Naive thymus-derived CD8-positive, alpha-beta T cell (primary cell): ENCODE measurements at places on chromosomes 7 and 10.

GRCh38 chr7:70785427-70785826 lies 346.5 kb upstream of the GALNT17 start:
- H3K4me1 ChIP-seq: no peaks in the 10 kb centered on the region
- no peak overlapping the region for H3K4me3 ChIP-seq
- no peaks in the 10 kb centered on the region for H3K27me3 ChIP-seq
- no peak for DNase-seq

- H3K27me3 ChIP-seq: no peaks in the 10 kb centered on the region
- peaks cover 31% of the 10 kb centered on the region for H3K4me1 ChIP-seq
These were observed 15.3 kb downstream of the CCM2 start for GRCh38 chr7:45015313-45015712.

DNA sequence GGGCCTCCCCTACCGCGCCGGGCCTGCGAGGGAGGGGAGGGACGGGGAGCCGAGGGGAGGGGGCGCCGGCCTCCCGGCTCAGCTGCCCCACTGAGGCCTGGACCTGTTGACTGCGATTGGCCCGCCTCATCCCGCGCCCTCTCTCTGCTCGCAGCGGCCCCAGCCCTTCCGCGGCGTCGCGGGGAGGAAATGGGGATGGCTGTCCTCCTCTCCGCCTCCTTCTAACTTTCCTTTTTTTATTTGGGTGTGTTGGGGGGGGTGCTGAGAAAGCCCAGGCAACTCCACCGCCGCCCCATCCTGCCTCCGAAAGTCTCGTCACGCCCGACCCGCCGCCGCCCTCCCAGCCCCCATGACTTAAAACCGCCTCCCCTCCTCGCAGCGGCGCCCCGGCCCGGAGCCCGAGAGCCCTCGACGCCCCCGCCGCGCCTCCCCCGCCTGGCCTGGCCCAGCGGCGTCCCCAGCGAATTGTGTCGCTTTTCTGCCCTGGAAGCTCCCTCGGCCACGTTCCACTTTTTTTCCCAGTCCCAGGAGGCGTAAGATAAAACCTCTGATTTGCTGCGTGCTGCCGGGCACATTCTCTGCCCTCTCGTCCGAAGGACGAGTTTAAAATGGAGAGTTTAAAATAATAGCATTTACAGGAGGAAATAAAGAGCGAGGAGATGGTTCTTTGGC lies 842 bp upstream of the SKIDA1 start:
- peak overlapping the region; percentile 85 for H3K27ac ChIP-seq
- peak overlapping the region; percentile 93 for H3K4me3 ChIP-seq
- peaks cover 31% of the 10 kb centered on the region for H3K4me1 ChIP-seq
- peaks cover 31% of the 10 kb centered on the region for H3K27me3 ChIP-seq

GRCh38 chr7:84812021-84812420 lies 374.8 kb downstream of the SEMA3D start:
- H3K27me3 ChIP-seq: no peaks in the 10 kb centered on the region
- no peak for DNase-seq
- no peak overlapping the region for H3K27ac ChIP-seq
- no peaks in the 10 kb centered on the region for H3K4me1 ChIP-seq
- H3K36me3 ChIP-seq: no peaks in the 10 kb centered on the region

DNA sequence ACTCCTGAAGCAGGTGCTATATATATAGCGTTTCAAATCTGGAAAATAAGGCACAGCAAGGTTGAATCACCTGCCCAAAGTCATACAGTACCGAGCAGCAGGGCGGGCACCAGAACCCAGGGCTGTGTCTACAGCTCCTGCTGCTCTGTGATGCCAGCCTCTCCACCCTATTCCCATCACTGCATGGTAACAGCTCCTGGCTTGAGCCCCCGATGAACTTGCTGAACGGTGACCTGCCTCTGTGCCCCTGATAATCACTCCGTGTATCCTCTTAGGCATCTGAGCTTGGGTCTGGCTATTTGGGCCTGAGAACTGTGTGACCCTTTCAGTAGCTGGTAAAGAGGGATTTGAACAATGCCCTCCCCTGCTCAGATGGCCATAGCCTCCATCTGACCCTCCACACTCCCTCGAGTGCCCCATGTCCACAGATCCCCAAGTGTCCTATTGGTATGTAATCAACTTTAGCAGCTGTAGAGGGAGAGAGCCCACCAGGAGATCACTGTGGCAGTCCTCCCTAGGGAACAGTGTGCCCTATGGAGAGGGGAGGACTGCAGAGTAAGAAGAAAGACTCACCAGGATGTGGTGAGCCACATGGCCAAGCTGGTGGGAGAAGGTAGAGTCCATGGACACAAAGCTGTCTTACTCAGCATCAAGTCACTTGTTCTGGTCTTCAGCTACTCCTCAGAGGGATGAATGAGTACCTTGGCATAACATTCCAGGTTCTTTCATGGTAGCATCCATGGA lies 1.1 kb upstream of the ARHGAP22 start:
- DNase-seq: no peak
- H3K36me3 ChIP-seq: no peaks in the 10 kb centered on the region
- H3K27ac ChIP-seq: no peak overlapping the region
- no peak overlapping the region for H3K4me3 ChIP-seq
- H3K27me3 ChIP-seq: peaks cover 51% of the 10 kb centered on the region

DNA sequence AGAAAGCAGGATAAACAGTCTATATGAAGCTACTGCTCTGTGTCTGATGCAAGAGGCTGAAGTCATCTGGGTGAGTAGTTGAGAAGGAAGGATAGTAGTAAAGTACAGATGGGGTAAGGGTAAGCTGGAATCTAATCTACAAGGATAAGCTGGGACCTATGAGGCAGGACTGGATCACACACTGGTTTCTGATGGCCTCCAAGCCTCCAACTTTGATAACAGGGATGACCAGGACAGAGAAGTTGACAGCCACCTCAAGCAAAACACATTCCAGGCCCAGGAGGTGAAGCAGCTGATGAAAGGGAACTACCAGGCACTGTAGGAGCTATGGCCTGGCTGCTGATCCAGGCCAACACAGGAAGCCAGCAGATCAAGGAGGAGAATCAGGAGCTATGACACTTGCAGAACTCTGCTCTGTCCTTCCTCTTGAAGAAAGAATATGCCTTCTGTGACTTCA lies 278.1 kb upstream of the TMEM229A start:
- no peaks in the 10 kb centered on the region for H3K36me3 ChIP-seq
- no peak overlapping the region for H3K4me3 ChIP-seq
- no peak overlapping the region for H3K27ac ChIP-seq
- no peaks in the 10 kb centered on the region for H3K4me1 ChIP-seq
- no peak for DNase-seq

GRCh38 chr7:34835901-34836600 lies 178.0 kb downstream of the NPSR1 start:
- peaks cover 2% of the 10 kb centered on the region for H3K4me1 ChIP-seq
- no peak for DNase-seq
- no peak overlapping the region for H3K4me3 ChIP-seq
- no peaks in the 10 kb centered on the region for H3K36me3 ChIP-seq
- peaks cover 5% of the 10 kb centered on the region for H3K27me3 ChIP-seq

- no peak overlapping the region for H3K27ac ChIP-seq
- H3K27me3 ChIP-seq: no peaks in the 10 kb centered on the region
- DNase-seq: no peak
- H3K4me3 ChIP-seq: no peak overlapping the region
- H3K36me3 ChIP-seq: no peaks in the 10 kb centered on the region
These were observed 30.6 kb downstream of the SUFU start for GRCh38 chr10:102534333-102534732.

GRCh38 chr7:96747418-96747940 lies 37.8 kb upstream of the SEM1 start:
- DNase-seq: no peak
- peaks cover 2% of the 10 kb centered on the region for H3K27me3 ChIP-seq
- H3K36me3 ChIP-seq: no peaks in the 10 kb centered on the region
- H3K4me3 ChIP-seq: no peak overlapping the region
- H3K27ac ChIP-seq: no peak overlapping the region
- no peaks in the 10 kb centered on the region for H3K4me1 ChIP-seq

- H3K27me3 ChIP-seq: no peaks in the 10 kb centered on the region
- H3K36me3 ChIP-seq: peaks cover 35% of the 10 kb centered on the region
- H3K4me1 ChIP-seq: no peaks in the 10 kb centered on the region
- H3K27ac ChIP-seq: no peak overlapping the region
- H3K4me3 ChIP-seq: no peak overlapping the region
- DNase-seq: no peak
These were observed 8.8 kb upstream of the FGL2 start for GRCh38 chr7:77208416-77208815.

DNA sequence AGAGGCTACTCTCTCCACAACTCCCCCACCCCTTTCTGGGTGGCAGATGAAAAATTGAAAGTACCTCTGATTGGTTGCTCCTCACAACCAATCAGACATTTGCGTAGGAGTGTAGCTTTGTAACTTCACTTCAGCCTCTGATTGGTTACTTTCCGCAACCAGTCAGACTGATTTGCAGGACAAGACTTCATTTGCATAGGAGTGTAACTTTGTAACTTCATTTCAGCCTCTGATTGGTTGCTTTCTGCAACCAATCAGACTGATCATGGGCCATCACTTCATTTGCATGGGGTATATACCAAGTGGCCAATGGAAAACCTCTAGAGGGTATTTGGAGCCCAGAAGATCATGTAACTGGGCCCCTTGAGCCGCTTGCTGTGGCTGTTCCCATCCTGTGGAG lies 25.6 kb downstream of the CDNF start:
- no peak for DNase-seq
- peaks cover 2% of the 10 kb centered on the region for H3K4me1 ChIP-seq
- no peak overlapping the region for H3K27ac ChIP-seq
- H3K36me3 ChIP-seq: no peaks in the 10 kb centered on the region
- H3K4me3 ChIP-seq: peak overlapping the region; percentile 26

GRCh38 chr7:101373812-101374614 lies 11.3 kb downstream of the COL26A1 start:
- peaks cover 8% of the 10 kb centered on the region for H3K4me1 ChIP-seq
- H3K27me3 ChIP-seq: peaks cover 4% of the 10 kb centered on the region
- H3K27ac ChIP-seq: no peak overlapping the region
- H3K4me3 ChIP-seq: no peak overlapping the region

DNA sequence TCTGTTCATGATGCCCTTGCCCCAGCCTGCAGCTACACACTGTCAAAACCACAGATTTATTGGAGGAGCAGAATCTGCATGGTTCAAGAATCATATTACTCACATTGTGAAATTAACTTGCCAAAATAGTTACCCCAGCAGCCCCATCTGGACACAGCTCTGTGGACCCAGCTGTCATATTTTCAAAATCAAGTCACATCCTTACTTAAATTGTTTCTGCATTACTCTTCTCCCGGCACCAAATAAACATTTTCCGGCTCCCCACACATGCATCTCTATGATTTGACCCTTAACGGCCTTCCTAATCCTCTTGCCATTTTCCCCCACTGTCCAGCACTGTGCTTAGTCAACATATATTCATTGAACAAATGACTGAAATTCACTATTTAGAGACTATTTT lies 43.8 kb upstream of the GPR26 start:
- H3K4me3 ChIP-seq: no peak overlapping the region
- no peak overlapping the region for H3K27ac ChIP-seq
- peaks cover 8% of the 10 kb centered on the region for H3K27me3 ChIP-seq

- no peak overlapping the region for H3K27ac ChIP-seq
- peaks cover 16% of the 10 kb centered on the region for H3K27me3 ChIP-seq
- DNase-seq: no peak
- H3K4me3 ChIP-seq: no peak overlapping the region
- H3K36me3 ChIP-seq: no peaks in the 10 kb centered on the region
These were observed 40.8 kb upstream of the SLC35B4 start for GRCh38 chr7:134357486-134357885.
